ENCODE measurements at places on chromosomes 2 and 18. TPM values are rescaled to one million over a fixed set of nuclear protein-coding genes. Genes with fewer than 3 reads are reported as not detected.
A peak's percentile ranks its signal among the peaks of the same experiment; 100 is the strongest.

GRCh38 chr2:105545730-105546627 is 147.1 kb upstream of the FHL2 start:
- peak; percentile 63 for DNase-seq

The PKDCC gene
- total RNA-seq, result 3.9 TPM

GRCh38 chr18:14086458-14087231 is 45.6 kb downstream of the ZNF519 start:
- DNase-seq, result peak; percentile 19

- DNase-seq, result no peak
Observed at GRCh38 chr2:197369933-197370320, 59.3 kb upstream of the ANKRD44 start.
